ENCODE measurements at places on chromosomes 2 and 18.

DNA sequence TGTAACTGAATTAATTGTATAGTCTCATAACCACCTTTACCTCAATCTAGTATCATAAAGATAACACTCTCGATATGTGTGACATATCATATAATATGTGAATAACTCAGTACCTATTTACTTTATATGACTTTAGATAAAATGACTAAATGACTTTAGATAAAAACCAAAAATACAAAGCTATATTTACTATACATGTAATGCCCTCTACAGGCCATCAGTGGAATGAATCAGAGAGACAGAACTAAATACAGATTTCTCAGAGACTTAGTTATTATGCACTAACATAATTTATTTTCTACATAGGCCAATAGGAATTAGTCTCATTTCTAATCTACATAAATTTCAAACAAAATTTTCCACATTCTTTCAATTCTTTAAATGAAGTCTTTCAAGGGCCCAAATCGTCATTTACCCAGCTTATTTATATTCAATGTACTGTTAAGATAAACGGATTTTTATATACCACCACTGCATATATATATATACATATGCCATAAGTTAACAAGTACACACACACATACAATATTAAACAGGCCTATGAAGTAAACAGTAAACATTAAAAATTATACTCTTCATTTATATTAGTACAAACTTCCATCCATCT lies 219.9 kb downstream of the EXOC6B start:
- DNase-seq = no peak

DNA sequence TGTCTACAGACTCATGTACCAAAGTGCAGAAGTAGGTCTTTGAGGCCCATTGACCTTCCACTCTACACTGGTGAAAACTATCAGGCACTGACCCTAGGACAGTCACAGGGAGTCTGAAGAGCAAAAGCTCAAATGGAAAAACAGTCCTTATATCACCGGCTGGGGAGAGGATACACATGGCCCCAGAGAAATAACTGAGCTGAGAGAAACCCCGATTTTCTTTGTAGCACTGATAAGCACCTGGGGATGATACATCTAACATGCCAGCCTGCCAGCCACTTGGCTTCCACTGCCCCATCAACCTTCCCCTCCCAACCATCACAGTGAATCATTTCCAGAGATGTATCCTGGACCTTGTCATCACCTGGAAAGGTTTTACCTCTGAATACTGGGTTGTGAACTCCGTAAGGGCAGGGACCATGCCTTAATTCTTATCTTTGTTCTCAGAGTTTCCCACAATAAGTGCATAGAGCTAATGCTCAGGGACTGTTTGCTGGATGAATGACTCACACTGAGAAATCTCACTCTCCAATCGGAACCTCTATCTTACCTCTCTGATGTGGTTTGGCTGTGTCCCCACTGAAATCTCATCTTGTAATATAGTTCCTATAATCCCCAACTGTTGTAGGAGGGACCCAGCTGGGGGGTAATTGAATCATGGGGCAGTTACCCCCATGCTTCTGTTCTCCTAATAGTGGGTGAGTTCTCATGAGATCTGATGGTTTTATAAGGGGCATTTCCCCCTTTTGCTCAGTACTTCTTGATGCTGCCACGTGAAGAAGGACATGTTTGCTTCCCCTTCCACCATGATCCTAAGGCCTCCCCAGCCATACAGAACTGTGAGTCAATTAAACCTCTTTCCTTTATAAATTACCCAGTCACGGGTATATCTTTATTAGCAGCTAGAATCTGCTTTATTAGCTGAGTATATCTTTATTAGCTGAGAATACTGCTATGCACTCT lies 37.1 kb downstream of the EVA1A start:
- no peak for DNase-seq

DNA sequence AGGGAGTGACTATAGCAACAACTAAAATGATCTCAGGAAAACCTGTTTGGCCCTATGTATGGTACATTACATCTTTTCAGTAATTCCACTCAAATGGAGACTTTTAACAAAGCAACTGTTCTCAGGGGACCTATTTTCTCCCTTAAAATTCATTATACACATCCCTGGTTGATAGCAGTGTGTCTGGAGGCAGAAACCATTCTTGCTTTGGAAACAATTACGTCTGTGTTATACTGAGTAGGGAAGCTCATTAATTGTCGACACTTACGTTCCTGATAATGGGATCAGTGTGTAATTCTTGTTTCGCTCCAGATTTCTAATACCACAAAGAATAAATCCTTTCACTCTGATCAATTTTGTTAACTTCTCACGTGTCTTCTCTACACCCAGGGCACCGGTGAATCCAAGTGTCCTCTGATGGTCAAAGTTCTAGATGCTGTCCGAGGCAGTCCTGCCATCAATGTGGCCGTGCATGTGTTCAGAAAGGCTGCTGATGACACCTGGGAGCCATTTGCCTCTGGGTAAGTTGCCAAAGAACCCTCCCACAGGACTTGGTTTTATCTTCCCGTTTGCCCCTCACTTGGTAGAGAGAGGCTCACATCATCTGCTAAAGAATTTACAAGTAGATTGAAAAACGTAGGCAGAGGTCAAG lies 955 bp downstream of the TTR start:
- no peak for DNase-seq

DNA sequence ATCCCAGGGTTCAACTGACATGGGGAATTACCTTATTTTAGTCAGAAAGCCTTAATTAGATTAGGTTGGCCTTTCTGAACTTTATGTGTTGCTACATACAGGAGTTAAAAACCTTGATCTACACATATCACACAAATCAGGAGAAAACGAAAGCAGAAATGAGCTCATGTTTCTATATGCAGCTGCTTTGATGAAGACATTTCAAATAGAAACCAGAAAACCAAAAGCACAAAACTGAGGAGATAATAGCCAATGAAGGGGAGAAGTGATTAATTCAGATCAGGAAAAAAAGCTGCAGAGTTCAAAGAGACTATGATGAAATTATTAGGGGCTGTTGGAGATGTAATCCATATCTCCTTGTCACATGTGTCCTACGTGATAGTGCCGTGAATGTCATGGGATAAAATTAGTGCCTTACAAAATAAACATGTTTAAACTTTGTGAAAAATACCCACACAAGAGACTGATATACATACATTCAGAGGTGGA lies 255.0 kb downstream of the CAMKMT start:
- DNase-seq = no peak

DNA sequence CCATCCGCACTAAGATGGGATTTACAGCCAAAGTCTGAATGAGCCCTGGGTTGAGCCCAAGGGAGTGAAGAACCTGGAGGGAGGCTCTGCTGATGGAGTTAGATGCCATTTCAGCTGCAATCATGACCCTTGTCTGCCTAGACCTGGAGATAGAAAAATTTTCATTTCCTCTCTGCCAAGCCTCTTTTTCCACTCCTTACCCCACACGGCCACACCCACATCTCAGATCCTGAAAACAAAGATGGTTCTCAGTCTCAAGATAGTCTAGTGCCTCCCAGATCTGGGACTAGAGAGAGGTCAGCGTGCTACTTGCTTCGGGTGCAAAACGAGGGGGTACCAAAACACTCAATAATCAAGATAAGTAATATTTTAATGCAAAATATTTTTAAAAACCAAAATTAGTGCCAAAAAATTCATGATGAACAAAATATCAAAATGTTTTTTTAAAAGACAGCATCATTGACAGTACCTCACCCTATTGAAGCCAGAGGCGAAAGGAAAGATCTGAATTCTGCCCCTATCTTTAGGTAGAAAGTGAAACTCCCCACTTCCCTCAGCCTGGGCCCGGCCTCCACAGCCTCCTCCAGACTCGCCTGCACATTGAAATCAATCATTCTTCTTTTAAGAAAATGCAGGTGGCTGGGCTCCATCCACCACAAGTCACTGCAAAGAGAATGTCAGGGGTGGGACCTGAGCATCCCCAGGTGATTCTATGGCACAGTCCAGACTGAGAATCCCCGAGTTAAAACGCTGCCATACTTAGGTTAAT lies 57.8 kb upstream of the GPR45 start:
- no peak for DNase-seq

- no peak for DNase-seq
Observed at GRCh38 chr2:102253140-102253752, 58.1 kb upstream of the IL1RL1 start.

DNA sequence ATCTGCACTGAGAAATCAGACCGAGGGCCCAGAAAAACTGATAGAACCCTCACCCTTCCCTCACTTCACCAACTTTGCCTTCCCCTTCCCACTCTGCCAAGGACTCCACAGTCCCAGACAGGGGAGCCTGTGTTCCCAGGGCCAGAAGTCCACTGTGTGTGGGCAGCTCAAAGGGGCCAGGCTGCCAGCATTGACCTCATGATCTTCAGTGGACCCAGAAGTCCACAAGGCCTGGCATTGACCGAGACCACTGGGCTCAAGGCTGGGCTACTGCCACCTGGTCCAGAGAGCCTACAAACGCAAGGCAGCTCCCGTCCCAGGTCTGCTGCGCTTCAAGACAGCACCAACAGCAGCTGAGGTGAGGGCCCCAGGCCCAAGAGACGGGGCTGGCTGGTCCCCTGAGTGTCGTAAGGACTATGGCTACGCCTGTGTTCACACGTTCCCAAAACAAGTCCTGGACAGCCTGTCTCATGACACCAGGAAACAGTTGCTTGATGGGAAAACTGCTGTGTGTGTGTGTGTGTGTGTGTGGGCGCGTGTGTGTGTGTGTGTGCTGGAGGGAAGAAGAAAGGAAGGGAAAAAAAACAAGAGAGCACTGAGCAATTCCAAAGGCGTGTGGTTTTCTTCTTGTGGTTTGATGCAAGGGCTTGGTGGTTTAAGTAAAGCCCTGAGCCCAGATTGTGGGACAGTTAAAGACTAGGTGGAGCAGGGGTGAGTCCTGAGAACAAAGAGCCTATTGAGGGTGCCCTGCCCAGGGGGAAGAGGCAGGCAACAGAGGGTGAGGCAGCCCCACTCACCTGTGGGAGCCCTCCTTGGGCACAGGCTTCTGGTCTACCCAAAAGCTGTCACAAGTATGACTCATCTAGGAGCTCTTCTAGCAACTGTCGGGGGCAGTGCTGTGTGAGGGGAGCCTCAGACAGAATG lies 46.6 kb upstream of the ZBTB7C start:
- DNase-seq = no peak

All from hippocampal formation (tissue), 2 donors.